ENCODE measurements at places on chromosomes 7 and 10.

GRCh38 chr7:20085086-20085485, 132.1 kb downstream of the MACC1 start:
- no peak for DNase-seq

DNA sequence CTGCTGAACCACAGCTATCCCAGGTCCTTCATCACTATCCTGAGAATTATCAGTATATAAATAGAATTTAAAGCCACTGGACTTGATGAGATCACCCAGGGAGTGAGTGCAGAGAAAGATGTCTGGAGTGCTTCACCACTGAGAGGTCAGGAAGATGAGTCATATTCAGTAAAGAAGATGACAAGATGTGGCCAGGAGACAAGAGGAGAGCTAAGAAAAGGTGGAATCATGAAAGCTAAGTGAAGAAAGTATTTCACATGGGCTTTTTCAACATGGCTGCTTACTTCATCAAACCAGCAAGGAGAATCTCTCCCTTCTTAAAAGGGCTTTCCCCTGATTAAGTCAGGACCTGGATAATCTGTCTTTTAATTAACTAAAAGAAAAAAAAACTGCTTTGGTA, 9.1 kb upstream of the PRKAR2B start:
- no peak for DNase-seq

DNA sequence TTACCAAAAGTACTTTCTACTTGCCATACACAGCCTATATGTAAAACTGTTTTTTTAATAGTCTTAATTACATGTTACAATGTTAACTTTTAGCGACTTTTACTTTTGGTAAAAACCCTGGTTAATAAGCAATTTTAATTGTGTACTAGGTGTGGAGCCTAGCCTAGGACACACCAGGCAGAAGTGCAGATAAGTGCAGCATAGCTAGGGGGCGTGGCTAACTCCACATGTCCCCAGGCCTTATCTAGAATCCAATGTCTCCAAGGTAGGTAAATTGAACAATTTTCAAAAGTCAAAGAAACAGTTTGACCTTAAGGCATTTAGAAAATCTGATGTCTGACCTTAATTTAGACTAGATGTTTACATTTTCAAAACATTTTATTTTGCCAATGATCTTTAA, 858.7 kb downstream of the CCSER2 start:
- DNase-seq, result no peak

DNA sequence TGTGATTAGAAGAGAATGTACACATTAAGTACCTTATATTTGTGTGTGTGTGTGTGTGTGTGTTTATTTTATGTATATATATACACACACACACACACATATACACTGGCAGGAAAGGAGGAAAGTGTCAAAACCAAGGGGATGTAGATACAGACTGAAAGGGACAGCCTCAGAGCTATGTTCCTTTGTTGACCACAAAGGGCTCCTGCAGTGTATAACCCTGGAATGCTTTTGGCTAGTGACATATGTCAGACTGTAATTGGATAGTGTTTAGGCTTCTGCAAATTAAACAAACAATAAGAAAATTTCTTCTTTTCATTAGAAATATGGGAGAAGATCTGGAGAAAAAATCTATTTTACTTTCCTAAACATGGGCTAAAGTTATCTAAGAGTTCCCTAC, 15.9 kb downstream of the GBF1 start:
- no peak for DNase-seq

DNA sequence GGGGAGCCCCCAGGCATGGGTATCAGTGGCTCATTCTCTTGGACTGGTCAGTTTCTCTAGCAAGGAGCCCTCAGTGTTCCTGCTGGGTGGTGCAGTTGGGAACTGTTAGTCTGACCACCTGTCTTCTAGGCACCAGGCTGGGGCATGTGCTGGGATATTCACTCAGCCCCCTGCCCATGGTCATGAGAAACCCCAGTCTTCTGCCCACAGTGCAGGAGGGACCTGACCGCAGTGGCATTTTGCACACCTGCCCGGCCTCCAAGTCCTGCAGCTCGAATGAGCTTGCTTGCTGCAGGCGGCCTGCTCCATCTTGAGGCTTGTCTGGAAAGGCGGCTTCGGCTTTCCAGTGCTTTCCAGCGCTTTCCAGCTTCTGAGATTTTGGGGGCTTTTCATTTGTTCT, 36.3 kb downstream of the CUX1 start:
- no peak for DNase-seq

GRCh38 chr7:86775203-86775602, 131.5 kb downstream of the GRM3 start:
- no peak for DNase-seq

GRCh38 chr7:64504581-64505120, 58.2 kb downstream of the ZNF680 start:
- no peak for DNase-seq

- DNase-seq, result no peak
These were observed 60.2 kb upstream of the COMTD1 start for GRCh38 chr10:75295868-75296441.

- no peak for DNase-seq
These were observed 10.1 kb downstream of the AQP1 start for GRCh38 chr7:30921540-30922401.

- no peak for DNase-seq
These were observed 70.6 kb upstream of the CCDC6 start for GRCh38 chr10:59976909-59977308.

- no peak for DNase-seq
These were observed 74.6 kb upstream of the NKX6-2 start for GRCh38 chr10:132860532-132860931.

DNA sequence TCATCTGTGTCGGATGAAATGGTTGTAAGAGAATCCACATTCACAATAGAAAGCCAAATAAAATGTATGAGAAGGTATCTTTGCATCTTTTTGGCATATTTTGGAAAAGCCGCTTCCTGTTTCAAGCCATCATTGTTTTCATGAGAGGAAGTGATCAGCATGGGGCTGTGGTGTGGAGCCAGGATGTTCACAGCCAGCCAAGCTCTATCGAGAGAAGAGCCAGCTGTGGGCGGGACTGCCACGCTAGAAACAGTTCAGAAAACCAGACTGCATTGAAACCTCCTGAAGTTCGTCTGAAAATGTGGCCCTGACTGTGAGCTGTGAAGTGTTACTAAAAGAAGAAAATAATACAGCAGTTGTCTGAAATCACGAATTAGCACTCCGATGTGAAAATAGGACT, 21.2 kb upstream of the NPS start:
- DNase-seq, result no peak

DNA sequence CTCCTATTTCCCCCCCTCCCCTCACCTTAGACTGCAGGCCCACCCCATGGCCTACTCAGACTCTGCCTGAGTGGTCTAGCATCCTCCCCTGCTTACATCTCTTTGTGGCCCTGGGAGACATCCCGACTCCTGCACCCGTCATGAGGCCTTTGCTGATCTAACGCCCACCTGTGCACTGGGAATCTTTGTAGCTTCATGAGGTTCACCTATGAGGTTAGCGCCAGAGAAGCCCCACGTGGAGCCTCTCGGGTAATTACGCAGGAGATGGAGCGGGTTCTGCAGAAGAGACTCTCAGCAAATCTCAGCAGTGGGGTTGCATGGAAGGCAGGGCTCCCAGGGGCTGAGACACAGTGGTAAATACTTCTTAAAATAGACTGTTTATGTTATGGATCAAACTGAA, 43.5 kb upstream of the HSPA12A start:
- DNase-seq, result no peak

DNA sequence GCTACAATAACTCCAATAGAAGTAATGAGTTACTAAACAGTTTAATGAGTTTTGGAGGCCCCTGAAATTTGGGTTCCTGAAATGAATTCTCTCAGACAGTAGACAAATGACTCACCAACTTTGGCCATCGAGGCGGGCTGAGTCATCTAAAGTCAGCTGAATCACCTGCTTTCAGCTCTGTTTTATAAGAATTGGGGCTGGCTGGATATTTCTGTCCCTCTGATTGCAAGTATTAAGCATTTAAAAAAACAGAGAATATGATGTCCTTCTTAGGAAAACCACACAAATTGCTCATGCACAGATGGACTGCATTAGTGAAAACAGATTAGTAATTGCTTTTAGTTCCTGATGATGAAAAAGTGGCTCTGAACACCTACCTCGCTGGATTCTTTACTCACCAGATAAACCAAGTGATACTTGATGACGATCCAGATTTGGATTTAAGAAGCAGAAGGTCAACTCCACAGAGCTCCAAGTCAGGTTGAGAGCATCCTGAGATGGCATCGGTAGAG, 59.1 kb downstream of the ZNF365 start:
- DNase-seq, result no peak
